Non-pigmented ciliary epithelial cell (primary cell): ENCODE measurements at places on chromosomes 3 and 15.

- DNase-seq, result no peak
Observed at GRCh38 chr15:75022783-75023180, 608 bp upstream of the PPCDC start.

- DNase-seq, result no peak
Observed at GRCh38 chr15:78822514-78822913, 11.2 kb upstream of the ADAMTS7 start.

GRCh38 chr3:18937574-18937973 lies 210.7 kb upstream of the KCNH8 start:
- no peak for DNase-seq

DNA sequence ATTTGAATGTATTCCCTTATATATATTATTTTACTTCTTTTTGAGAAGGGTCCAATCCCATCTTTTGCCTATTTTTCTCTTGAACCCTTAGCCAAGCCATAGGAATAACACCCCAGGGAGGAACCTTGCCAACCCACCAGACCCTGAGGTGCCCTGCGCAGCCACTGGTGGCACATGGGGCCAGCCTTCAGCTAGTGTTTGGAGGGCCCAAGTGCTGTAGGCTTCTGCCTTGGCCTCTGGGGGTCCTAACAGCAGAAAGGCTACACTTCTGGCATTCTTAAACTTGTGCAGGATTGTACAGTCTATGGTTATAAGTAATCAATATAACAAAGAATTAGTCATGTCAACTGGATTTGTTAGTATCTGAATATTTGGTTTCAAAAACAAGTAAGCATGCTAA lies 34.5 kb downstream of the RUVBL1 start:
- no peak for DNase-seq

GRCh38 chr3:109853077-109853731 lies 515.9 kb upstream of the DPPA4 start:
- no peak for DNase-seq

GRCh38 chr3:8953313-8953712 lies 10.0 kb downstream of the RAD18 start:
- no peak for DNase-seq

DNA sequence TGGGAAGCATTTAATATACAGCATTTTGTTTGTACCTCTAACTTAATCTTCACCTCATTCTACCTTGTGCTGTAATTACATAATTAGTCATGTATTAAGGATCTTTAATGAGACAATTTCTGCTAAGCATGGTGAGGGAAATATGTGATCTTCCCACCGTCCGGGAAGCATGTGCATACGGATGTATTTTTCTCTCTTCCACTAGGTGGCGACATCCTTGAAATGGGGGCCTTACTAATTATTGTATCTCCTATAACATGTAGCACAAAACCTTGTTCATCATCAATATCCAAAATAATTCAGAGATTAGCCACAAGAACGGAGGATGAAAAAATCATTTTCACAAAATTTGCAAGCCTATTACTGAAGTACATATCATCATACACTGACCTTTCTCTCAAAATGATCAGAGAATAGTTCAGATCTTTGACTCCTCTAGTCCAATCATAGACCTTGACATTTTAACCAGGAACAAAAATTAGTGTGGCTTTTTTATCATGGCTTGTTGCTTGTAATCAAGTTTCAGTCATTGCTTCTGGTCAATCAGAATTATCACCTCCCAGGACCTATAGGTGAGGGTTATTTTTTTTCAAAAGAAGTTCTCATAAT lies 148.9 kb upstream of the GBE1 start:
- peak; percentile 4 for DNase-seq

DNA sequence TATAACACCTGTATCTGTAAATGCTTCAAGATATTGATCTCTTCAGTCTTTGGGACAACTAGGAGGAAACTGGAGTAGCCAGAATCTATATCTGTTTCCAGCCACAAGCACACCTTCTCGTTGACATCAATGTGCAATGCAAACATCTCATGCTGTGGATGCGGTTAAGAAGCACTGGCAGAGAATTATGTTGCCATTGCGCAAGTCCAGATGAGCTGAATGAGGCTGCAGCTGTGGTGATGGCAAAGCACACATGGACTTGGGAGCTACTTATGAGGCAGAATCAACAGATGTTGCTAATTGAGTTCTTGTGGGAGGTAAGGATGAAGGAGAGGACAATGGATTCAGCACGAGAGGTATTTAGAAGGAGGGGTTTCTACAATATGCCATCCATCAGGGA lies 90.9 kb downstream of the STRIT1 start:
- peak; percentile 34 for DNase-seq

- no peak for DNase-seq
Observed at GRCh38 chr3:119301662-119302061, 7.5 kb downstream of the ARHGAP31 start.

GRCh38 chr15:91007266-91007665 lies 12.9 kb upstream of the PRC1 start:
- DNase-seq, result no peak

- no peak for DNase-seq
Observed at GRCh38 chr15:41797201-41797944, 23.1 kb downstream of the MAPKBP1 start.

DNA sequence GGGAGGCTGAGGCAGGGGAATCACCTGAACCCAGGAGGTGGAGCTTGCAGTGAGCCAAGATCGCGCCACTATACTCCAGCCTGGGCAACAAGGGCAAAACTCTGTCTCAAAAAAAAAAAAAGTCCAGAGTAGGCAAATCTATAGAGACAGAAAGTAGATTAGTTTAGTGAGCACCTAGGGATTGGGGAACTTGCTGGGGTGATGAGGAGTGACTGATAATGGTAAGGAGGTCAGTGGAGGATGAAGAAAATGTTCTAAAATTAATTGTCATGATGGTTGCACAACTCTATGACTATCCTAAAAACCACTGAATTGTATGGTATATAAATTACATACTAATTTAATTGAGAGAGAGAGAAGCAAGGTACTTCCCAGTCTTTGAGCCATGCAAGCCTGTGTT lies 27.8 kb upstream of the LYZL4 start:
- DNase-seq, result no peak

DNA sequence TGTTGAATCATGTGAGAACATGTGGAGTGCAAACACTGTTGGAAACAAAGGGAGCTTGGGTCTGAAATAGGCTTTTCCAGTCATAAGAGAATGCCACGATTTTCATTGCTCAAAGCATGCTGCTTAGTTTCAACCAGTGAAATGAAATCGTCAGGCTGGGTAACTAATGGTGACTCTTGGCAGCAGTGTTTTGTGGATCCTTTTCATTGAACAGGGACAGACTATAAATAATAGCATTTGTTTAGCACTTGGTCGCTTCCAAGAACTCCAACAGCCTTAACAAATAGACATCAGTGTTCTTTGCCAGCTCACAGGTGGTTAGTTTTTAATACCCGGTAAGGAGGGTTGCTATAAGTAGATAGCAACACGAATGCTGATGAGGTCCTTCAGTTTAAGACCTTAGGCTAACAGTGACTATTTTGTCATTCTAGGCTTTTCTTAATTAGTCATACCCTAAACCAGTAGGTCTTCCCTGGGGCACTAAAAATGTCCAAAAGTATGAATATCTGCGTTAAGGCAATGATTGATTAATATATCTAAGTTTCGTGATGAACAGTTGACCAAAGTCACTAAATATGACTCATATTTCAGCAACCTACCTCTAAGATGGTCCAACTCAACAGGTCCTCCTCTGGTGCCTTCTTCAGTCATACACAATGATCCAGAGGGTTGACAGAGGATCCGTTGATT lies 15.8 kb downstream of the TP63 start:
- no peak for DNase-seq

DNA sequence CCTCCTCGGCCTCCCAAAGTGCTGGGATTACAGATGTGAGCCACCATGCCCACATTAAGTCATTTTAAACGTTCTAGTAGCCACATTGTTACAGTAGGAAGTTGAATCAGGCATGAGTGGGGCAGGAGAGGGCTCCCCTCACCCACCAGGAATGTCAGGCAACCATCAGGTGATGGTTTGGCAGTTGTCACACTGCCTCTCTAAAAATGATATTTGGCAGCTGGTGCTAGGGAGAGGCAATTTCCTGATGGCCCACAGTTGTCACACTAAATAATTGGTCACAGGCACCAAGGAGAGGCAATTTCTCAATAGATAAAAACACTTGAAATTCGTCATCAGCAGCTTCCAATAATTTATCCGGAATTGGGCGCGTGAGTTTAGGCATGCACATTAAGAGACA lies 79.2 kb upstream of the ABHD2 start:
- DNase-seq, result no peak

GRCh38 chr3:182118066-182118465 lies 406.3 kb downstream of the SOX2 start:
- peak; percentile 67 for DNase-seq

- peak; percentile 26 for DNase-seq
Observed at GRCh38 chr3:102053375-102053989, 204.2 kb downstream of the NFKBIZ start.

GRCh38 chr3:155629556-155629955 lies 115.3 kb downstream of the PLCH1 start:
- DNase-seq, result no peak

DNA sequence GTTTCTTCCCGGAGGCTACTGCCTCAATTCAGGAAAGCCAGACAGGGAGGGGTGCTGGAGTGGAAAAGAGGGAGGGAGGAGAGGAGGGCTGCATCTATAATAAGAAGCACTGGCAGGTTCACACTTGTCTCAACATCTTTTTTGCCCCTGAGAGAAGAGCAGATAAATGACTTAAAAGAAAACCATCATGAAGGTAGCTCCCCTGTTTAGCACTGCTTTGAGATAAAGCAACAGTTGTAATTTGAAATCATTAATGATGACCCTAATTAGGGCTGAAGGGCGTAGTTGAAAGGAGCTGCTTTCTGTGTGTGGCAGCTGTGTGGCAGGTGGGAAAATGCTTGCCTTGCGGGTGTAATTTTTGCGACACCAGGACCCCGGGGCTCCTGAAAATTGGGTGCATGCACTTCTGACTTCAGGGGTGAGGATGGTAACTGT lies 222.8 kb upstream of the IL12A start:
- no peak for DNase-seq
